ENCODE measurements at places on chromosomes 1 and 21. TPM values are rescaled to one million over a fixed set of nuclear protein-coding genes. Genes with fewer than 3 reads are reported as not detected.

LCE1A gene
- not detected for total RNA-seq

F3 gene
- total RNA-seq: 7.4 TPM

PLA2G2D gene
- not detected for total RNA-seq

GBP5 gene
- under 0.01 TPM for total RNA-seq

SH2D1B gene
- total RNA-seq: not detected

C8B gene
- not detected for total RNA-seq

PYHIN1 gene
- total RNA-seq: not detected

SCAF4 gene
- 10.9 TPM for total RNA-seq

S100B gene
- total RNA-seq: 0.29 TPM

INTS7 gene
- total RNA-seq: 21.5 TPM

ANKRD65 gene
- 1.2 TPM for total RNA-seq

AMY2A gene
- not detected for total RNA-seq

LRRC53 gene
- not detected for total RNA-seq

AQP10 gene
- total RNA-seq: not detected

IFI44L gene
- total RNA-seq: 28.3 TPM

AMY2B gene
- 6.2 TPM for total RNA-seq

UBL4B gene
- 1.1 TPM for total RNA-seq

Measured in osteoblast (primary cell).